Stimulated activated CD8-positive, alpha-beta memory T cell treated with anti-CD3 and anti-CD28 coated beads, Interleukin-4, amount 100 ng/mL, for 48 hours (primary cell): ENCODE measurements at places on chromosomes 4 and X.
A peak's percentile ranks its signal among the peaks of the same experiment; 100 is the strongest.

- no peak for DNase-seq
Measured at GRCh38 chr4:138204507-138204906, 37.6 kb downstream of the SLC7A11 start.

DNA sequence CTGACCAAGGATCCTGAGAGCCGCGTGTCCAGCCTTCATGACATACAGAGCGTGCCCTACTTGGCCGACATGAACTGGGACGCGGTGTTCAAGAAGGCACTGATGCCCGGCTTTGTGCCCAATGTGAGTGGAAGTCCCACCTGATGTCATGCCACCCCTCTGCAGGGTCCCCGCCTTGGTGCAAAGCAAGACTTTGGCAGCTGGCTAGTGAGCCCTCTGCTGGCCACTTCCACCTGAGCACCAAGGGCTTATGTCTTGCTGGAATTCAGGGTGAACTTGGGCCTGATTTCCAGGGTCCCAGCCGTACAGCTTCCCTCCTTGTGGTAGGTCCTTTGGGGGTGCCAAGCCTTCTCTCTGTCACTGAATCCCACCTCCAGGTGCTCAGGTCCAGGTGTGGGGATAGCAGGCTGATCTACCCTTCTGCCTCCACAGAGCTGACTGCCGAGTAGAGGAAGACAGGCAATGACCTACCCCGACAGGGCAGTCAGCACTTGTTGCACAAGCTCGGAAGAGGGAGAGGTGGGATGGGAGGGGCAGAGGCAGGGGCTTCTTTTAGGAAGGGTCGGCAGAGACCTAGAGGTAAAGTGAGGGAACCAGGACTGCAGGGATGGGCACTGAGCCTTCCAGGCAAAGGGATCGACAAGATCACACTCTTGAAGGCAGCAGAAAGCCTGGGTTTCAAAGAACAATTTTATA is 248.1 kb downstream of the EVC2 start:
- DNase-seq = peak; percentile 30

DNA sequence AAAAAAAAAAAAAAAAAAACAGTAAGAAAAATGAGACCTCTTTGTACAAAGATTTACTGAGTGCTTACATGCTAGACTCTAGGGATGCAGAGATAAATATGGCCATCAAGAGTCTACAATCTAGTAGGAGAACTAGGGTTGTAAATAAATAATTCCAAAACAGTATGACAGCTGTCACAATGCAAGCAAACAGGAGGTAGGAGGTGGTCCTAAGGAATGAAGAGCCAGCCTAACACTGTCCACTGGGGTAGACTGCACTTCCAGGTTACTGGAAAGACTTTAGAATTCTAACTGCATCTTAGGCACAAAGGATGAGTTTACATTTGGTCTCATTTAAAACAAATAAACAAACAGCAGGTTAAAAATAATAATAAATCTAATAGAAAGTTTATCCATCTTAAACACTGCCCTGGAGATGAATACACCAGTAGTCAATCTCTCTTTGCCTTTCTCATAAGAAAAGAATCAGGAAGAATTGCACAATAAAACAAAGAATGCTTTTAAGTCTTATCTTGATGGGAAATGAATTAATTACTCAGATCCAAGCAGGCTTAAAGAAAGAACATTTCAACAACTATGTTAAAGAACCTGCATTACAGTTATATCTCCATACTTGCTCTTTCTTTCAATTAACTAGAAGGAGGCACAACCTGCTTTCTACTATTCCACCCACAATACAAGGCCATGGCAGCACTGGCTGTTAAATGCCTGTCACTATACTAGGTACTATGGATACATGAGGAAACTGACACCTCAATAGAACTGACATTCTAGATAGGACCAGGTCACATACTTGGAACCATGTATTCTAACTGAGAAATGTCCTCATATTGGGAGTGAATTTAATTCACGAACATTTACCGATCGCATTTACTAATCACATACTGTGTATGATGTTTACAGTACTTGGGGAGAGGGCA is 12.7 kb downstream of the ADGRA3 start:
- no peak for DNase-seq

DNA sequence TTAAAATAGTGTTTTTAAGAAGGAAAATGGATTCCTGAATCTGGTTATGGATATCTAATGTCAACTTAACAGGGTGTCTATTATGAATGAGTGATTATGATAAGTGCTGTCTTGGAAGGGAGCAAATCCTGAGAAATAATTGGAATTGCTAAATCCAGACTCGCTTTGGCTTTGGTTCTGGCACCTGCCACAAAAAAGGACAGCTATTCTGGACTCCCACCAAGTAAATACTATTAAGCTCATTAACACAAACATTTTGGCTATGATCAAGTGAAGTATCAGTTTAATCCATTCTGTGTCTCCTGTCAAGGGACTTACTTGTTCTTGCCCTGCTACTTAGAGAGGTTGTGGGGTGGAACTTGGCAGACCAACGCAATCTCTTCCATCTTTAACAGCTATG is 403.7 kb downstream of the CENPC start:
- no peak for DNase-seq

- DNase-seq = no peak
Measured at GRCh38 chr4:140048419-140048995, 105.5 kb downstream of the MAML3 start.

DNA sequence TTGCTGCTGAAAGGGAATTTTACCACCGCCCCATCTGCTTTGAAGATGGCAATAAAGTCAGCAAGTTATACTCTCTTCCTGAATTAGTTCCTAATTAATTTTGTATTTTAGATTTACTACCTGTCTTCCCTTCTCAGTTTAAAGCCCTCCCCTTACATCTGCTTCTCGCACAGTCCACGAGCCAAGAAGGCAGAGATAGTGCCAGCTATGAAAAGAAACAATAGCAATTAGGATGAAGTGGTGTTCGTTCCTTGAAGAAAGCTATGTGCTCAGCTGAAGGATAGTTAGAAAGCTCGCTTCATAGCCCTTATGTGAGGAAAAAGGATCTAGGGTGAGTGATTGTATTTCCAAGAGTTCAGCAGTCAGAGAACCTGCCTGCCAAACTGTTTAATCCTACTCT is 1678.8 kb upstream of the TENM3 start:
- no peak for DNase-seq

DNA sequence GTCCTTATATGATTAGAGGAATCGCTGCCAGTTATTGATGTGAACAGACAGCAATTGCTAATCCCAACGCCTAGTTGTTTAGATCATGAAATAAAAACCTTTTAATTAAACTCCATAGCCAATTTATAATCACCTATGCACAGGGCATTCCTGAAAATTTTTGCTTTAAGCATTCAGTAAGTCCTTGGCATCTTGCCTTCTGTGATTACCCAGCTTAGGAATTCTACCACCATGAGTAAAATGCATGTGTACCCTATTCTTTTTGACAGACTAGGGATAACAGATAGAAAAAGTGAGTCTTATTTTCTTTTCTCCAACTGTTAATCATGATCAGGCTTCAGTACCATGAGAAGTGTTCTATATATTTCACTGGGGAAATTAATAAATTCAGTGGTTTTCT is 995.3 kb upstream of the GRIA3 start:
- no peak for DNase-seq

- DNase-seq = no peak
Measured at GRCh38 chrX:104118765-104119164, 6.4 kb downstream of the ZCCHC18 start.

DNA sequence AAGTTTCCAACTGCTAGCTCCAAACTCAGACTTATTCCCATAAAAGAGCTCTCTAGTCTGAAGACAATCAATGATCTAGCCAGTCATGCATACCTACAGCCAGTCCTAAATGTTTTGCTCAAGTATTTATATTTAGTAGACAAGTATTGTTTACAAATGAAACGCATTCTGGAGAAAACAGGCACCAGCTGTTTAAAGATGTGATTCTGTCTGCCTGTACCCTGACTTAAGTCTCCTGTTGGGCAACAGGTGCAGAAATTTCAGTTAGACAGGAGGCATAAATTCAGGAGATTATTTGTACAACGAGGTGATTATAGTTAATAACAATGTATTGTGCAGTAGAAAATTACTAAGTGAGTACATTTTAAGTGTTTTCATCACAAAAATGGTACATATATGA is 28.9 kb downstream of the LNX1 start:
- DNase-seq = no peak

DNA sequence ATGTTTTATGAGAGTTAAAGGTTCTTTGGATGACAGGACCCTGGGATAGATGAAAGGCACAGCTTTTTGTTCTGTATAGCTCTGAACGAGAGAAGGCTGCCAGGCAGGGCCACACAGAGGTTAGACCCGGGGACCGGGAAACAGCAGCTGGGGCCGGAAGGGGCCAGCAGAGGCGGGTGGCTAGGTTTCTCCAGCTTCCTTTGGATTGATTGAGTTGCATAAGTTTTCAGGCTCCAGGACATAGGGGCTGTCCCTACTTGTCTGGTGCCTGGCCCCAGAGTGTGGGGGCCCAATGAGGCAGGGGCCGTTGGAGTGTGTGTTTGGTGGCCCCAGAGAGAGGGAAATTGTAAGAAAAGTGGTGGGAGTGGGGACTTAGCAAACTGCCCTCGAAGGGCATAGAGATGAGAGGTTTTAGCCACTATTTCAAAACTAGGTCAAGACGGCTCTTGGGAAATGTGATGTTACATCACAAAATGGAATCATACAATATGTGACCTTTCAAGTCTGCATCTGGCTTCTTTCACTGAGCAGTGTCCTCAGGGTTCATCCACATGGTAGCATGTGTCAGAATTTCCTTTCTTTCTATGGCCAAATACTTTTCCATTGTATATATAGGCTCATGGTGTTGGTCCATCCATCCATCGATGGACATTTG is 3.7 kb downstream of the ZFP92 start:
- no peak for DNase-seq

- DNase-seq = no peak
Measured at GRCh38 chr4:91279899-91280298, 1023.9 kb upstream of the GRID2 start.

- no peak for DNase-seq
Measured at GRCh38 chr4:182649698-182650477, 267.3 kb downstream of the DCTD start.
